Lower leg skin (tissue), 4 donors: ENCODE measurements at places on chromosomes 16 and 17.

- DNase-seq = peak; percentile 21
Observed at GRCh38 chr16:80931801-80932707, 74.6 kb downstream of the CMC2 start.

- DNase-seq = no peak
Observed at GRCh38 chr17:17400566-17401184, 76.1 kb upstream of the MED9 start.

GRCh38 chr17:78219396-78220150 lies 5.5 kb downstream of the BIRC5 start:
- DNase-seq = no peak

DNA sequence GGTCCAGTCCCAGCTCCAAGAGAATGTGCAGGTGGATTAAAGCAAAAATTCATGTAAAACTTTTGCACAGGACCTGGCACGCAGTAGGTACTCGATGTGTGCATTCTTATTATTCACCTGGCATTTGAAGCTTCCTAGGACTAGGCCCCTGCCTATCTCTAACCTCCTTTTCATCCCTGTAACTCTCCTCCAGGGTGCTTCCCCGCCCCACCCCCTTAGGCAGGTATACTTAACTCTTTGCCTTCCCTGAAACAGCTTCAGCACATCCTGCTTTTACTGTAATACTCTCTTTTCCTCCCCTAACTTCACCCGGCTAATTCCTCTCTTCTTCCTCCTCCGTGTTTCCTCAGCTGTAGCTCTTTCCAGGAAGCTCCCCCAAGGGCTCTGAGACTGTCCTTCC lies 54.8 kb downstream of the CDK5R1 start:
- DNase-seq = peak; percentile 28

- no peak for DNase-seq
Observed at GRCh38 chr17:56737421-56738161, 96.1 kb downstream of the C17orf67 start.

DNA sequence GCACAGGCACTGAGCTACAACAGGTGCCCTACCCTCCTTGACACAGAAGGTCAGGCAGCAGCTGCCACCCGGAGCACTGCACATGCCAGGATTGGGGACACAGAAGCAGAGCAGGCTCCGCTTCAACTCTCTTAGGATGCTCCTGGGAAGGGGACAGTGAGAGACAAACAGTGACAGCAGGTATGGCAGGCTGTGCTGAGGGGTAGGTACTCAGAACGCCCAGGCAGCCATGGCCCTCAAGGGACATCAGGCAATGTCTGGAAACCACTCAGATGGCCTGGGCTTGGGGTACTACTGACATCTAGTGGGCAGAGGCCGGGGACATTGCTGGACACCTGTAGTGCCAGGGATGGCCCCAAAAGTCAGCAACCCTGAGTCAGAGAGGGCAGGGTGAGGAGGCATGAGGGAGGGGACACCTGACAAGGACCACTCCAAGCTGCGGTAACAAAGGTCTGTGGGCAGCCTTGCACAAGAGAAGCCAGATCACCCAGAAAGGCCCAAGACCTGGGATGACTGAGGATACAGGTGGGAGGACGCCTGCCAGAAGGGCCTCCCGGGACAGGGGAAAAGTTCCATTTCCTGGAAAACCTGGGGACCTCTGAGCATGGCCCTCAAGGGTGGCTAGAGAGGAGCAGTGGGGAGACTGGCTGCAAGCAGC lies 21.2 kb downstream of the PEMT start:
- no peak for DNase-seq

DNA sequence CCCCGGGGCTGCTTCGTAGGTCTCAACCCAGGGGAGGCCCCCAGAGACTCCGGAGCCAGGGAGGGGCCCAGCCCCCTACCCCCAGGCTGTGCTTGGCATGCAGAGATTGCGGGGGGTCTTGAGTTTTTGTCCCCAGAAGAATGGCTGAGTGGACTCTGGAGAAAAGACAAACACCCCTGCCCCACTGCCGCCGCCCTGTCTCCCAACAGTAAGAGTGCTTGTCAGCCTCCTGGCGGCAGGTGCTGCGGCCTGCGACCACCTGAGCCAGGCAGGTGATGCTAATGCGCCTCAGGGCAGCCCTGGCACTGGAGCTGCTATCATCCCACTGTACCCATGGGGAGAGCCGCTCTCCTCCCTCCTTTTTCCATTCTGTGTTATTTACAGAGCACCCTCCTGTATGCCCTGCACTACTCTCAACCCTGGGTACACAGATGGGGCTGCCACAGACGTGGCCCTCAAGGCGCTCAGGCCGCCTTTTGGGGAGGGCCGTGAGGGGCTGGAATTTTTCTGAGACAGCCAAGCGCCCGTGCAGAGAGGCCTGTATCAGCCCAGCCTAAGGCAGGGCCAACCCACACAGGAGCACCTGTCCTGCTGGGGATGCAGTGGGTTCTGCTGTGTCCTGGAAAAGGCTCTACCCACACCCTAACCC lies 2.6 kb upstream of the IL17C start:
- DNase-seq = no peak
